ENCODE measurements at places on chromosomes 13 and 19. TPM values are rescaled to one million over a fixed set of nuclear protein-coding genes. Genes with fewer than 3 reads are reported as not detected.

Gene IGLON5
- 0.31 TPM for total RNA-seq

Gene C1QTNF9B
- not detected for total RNA-seq

Gene CGB5
- not detected for total RNA-seq

Gene CYP4F2
- not detected for total RNA-seq

Gene CLEC4G
- 0.55 TPM for total RNA-seq

GRCh38 chr13:106772006-106772601, 204.2 kb upstream of the ARGLU1 start:
- DNase-seq: no peak
- H3K4me3 ChIP-seq: no peak overlapping the region
- no peaks in the 10 kb centered on the region for H3K4me1 ChIP-seq
- no peaks in the 10 kb centered on the region for H3K36me3 ChIP-seq

- no peak for DNase-seq
- H3K4me3 ChIP-seq: no peak overlapping the region
- no peaks in the 10 kb centered on the region for H3K36me3 ChIP-seq
- H3K4me1 ChIP-seq: peaks cover 12% of the 10 kb centered on the region
- H3K27ac ChIP-seq: no peak overlapping the region
- H3K27me3 ChIP-seq: no peaks in the 10 kb centered on the region
Observed at GRCh38 chr13:28147495-28147894, 9.2 kb downstream of the PAN3 start.

GRCh38 chr19:32866564-32867265, 2.9 kb downstream of the SLC7A9 start:
- no peaks in the 10 kb centered on the region for H3K36me3 ChIP-seq
- no peak overlapping the region for H3K4me3 ChIP-seq
- no peak overlapping the region for H3K27ac ChIP-seq
- no peak for DNase-seq
- H3K4me1 ChIP-seq: no peaks in the 10 kb centered on the region
- no peaks in the 10 kb centered on the region for H3K27me3 ChIP-seq

DNA sequence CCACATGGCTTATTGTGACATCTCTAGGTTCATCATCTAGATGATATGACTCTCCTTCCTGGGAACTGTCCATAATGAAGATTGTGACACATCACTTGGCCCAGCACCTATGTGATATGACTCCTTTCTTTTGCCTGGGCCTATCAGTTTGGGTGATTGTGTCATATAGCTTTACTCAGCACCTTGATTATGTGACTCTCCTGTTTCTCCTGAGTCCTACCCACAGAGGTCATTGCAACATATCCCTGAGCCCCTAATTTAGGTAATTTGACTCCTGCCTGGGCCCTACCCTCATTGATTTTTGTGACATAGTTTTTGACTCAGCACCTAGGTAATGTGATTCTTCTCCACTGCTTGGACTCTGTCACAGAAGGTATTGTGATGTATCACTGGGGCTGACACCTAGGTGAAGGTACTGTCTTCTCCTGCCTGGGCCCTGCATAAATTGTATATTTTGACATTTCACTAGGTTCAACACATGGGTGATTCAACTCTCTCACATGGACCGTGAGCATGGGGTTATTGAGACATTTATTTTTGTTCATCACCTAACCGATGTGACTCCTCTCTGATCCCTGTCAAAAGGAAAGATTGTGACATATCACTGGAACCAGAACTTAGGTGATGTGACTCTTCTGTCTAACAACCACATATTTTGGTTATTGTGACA, 26.2 kb upstream of the ZNF254 start:
- peaks cover 23% of the 10 kb centered on the region for H3K36me3 ChIP-seq
- no peaks in the 10 kb centered on the region for H3K4me1 ChIP-seq
- no peak overlapping the region for H3K4me3 ChIP-seq
- no peak overlapping the region for H3K27ac ChIP-seq
- DNase-seq: no peak

GRCh38 chr13:47408546-47409319, 511.9 kb upstream of the HTR2A start:
- H3K4me1 ChIP-seq: no peaks in the 10 kb centered on the region
- no peak overlapping the region for H3K27ac ChIP-seq
- no peaks in the 10 kb centered on the region for H3K27me3 ChIP-seq
- H3K36me3 ChIP-seq: no peaks in the 10 kb centered on the region

DNA sequence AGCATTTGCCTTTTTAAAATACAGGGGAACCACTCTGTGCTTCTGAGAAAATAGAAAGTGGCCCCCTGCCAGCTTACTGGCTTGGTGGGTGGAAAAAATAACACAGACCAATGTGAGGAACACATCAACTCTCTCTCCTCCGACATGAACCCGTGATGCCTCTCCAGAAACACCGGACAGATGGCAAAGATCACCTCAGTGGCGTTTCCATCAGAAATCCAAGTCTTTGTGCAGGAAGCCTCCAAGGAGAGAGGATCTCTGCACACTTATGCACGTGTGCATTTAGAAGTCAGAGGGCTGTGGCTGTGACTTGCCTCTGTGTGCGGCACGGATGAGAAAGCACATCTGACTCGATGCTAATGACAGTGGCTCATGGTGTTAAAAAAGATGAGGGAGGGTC, 112.3 kb upstream of the KLF12 start:
- H3K27me3 ChIP-seq: no peaks in the 10 kb centered on the region
- H3K27ac ChIP-seq: no peak overlapping the region
- no peaks in the 10 kb centered on the region for H3K4me1 ChIP-seq
- no peaks in the 10 kb centered on the region for H3K36me3 ChIP-seq

- H3K36me3 ChIP-seq: no peaks in the 10 kb centered on the region
- no peak overlapping the region for H3K27ac ChIP-seq
- DNase-seq: no peak
Observed at GRCh38 chr13:21956666-21957065, 285.8 kb downstream of the FGF9 start.

- H3K27me3 ChIP-seq: no peaks in the 10 kb centered on the region
- no peak overlapping the region for H3K27ac ChIP-seq
- H3K36me3 ChIP-seq: peaks cover 7% of the 10 kb centered on the region
Observed at GRCh38 chr19:49773663-49774350, 7.0 kb downstream of the AP2A1 start.

- H3K4me3 ChIP-seq: no peak overlapping the region
- no peak for DNase-seq
- H3K4me1 ChIP-seq: no peaks in the 10 kb centered on the region
- H3K36me3 ChIP-seq: no peaks in the 10 kb centered on the region
- no peak overlapping the region for H3K27ac ChIP-seq
Observed at GRCh38 chr13:23086968-23087623, 93.7 kb upstream of the SGCG start.

GRCh38 chr13:110027470-110028240, 241.3 kb upstream of the IRS2 start:
- H3K36me3 ChIP-seq: no peaks in the 10 kb centered on the region
- no peak overlapping the region for H3K4me3 ChIP-seq
- no peak overlapping the region for H3K27ac ChIP-seq
- peaks cover 20% of the 10 kb centered on the region for H3K4me1 ChIP-seq

Measured in right atrium auricular region (tissue), 2 donors.